ENCODE measurements at places on chromosomes 4 and X. TPM values are rescaled to one million over a fixed set of nuclear protein-coding genes. Genes with fewer than 3 reads are reported as not detected.
A peak's percentile ranks its signal among the peaks of the same experiment; 100 is the strongest.

GRCh38 chrX:46400530-46401443, 144.4 kb downstream of the ZNF674 start:
- no peak for DNase-seq

- no peak for DNase-seq
These were observed 211.9 kb downstream of the DCAF12L2 start for GRCh38 chrX:125954236-125954635.

- no peak for DNase-seq
These were observed 158.3 kb downstream of the CPE start for GRCh38 chr4:165537028-165537648.

DNA sequence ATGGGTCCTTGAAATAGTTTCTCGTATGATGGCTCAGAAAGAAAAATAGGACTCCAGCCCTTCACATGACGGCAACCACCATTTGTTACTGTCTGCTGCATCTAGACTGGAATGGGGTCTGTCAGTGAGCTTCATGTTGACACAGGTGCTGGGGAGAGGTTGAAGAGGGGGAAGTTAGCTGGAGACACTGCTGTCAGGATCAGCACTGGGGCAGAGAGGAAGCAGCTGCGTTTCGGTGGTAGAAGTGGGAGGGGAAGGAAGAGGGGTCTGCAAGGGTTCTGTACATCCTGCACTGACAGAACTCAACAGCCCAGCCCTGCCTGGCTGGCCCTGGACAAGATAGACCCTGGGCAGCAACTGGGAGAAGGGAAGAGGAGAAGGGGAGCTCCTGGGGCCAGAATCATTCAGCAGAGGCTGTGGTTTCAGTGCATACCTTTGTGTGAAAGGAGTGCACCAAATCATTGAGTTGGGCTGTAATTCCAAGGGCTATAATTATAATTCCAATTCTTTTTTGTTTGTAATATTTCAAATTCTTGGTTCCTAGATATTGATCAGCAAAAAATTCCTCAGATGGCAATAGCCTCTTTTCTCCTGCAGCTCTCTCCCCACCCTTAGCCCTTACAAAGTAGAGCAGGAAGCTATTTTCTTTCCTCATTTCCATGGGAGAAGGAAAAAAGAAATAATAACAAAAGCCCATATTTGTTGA, 119.4 kb upstream of the C1GALT1C1 start:
- DNase-seq: no peak

DNA sequence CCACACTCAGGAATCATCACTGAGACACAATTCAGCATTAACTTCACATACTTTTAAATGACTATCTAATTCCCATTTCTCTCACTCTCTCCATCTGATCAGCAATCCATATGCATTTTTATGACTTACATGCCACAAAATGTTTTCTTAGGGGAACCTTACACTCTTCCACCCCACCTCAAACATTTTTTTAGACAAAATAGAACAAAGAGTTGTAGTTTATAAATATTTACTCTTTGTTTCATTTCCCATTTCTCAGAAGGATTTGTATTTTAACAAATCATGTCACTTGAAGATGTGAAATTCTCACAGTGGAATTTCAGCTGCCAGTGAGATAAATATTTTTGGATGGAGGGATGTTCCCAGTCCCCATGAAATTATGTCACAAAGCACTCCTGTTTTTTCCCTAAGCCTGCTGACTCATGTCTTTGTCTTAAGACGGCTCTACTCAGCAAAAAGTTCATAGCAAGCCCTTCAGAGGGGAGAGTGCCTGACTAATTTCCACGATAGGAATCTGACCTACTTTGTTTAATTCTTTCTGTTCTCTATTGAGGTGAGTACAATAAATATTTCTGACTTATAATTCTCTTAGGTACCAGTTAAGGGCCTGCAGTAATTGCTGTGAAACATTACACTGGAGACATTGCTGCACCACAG, 257.7 kb downstream of the THOC2 start:
- DNase-seq: no peak

GRCh38 chrX:2954541-2954940, 25.4 kb upstream of the ARSD start:
- peak; percentile 33 for DNase-seq

DNA sequence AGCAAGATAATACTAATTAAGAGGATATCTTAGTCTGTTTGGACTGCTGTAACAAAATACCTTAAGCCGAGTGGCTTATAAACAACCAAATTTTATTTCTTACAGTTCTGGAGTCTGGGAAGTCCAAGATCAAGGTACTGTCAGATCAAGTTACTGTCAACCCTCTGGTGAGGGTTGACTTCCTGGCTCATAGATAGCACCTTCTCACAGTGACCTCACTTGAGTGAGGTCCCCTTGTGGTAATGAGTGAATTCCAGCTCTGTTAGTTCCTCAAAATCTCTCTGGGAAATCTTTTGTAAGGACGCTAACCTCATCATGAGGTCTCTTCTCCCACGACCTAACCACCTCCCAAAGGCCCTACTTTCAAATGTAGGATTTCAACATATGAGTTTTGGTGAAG, 36.9 kb upstream of the ADGRA3 start:
- no peak for DNase-seq

The VCX2 gene
- total RNA-seq: not detected

The GAGE2A gene
- not detected for total RNA-seq

Data from mesenteric fat pad (tissue), 1 donor.